ENCODE measurements at places on chromosomes 7 and 10.

DNA sequence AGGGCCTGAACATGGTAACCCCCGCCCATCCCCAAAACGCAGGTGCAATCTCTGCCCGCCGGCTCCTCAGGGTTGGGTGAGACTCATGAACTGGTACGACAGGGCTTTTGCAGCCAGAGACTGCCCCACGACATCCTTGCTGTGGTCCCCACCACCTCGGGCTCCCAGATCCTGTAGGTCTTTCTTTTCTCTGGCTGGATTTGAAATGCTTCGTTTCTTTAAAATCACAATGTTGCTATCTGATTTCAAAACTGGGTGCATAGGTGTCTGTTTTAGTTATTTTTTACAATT, 21.9 kb downstream of the WDR86 start:
- DNase-seq, result no peak

- no peak for DNase-seq
Observed at GRCh38 chr10:21352886-21353285, 172.6 kb downstream of the SKIDA1 start.

DNA sequence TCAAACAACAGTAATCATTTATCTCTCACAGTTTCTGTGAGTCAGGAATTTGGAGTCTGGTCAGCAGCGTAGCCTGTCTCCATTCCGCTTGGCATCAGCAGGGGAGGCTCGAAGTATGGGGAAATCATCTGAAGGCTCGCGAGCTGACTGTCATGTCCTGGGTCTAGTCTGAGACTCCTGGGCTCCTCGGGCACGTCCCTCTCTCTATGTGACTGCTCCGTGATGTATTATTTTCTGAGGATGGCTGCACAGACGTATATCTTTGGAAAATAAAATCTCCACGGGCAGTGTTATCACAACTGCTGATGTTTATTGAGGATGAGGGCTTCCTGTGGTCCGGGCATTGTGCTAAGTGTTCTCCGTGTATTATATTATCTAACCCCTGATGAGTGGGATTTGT, 23.3 kb upstream of the PCGF5 start:
- no peak for DNase-seq

DNA sequence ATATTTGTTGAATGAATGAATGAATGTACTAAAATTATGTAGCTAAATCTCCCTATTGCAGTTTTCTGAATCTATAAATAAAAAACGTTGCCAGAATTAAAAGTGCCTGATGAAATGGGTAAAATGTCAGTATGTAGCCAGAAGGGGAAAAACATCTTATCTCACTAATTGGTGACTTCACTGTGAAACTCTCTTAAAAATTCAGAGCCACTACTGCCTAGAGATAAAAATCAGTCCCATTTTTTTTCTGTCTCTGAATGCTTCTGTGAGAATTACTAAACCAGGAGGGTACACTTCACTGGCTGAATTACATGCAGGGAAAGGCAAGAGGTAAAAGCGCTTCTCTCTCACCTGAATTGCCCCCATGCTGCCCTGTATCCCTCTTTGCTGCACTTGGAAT, 69.6 kb upstream of the HPS1 start:
- no peak for DNase-seq

GRCh38 chr7:69395061-69395714, 203.1 kb upstream of the AUTS2 start:
- DNase-seq, result no peak

- DNase-seq, result no peak
Observed at GRCh38 chr10:114058297-114058696, 14.6 kb downstream of the ADRB1 start.

DNA sequence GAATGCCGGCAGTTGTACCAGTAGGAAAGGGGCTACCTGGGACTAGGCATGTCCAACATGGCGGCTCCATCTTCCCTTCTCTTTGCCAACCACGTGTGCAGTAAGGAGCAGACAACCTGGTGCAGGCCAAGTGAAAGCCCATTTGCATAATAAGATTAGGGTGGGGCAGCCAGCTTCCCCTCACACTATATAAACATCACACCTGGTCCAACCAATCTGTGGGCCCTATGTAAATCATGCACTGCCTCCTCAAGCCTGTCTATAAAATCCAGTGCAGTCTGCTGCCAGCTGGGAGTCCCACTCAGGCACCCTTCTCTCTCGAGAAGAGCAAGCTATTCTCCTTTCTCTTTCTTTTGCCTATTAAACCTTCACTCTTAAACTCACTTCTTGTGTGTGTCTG, 429.3 kb downstream of the CALN1 start:
- DNase-seq, result no peak

DNA sequence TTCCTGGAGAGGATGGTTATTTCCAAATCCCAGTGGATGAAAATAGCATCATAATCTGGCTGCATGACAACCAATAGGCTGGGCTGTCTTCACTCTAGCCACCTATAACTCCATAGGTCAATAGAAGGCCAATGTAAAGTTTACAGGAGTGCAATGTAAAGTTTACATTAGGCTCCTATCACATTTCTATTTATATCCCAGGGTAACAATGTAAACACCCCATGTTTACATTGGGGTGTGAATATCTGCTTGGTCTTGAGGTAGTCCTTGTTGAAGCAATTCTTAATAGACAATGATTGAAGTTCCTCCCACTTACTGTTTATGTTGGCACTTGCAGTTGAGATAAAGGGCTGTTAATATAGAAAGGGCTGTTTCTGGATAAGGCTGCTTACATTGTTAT, 21.5 kb downstream of the CH25H start:
- DNase-seq, result no peak

GRCh38 chr10:101851411-101852116, 8.0 kb upstream of the KCNIP2 start:
- DNase-seq, result no peak

GRCh38 chr10:118311505-118311904, 30.6 kb downstream of the FAM204A start:
- DNase-seq, result no peak

GRCh38 chr10:125936331-125936730, 40.0 kb downstream of the FANK1 start:
- DNase-seq, result no peak

GRCh38 chr10:22252801-22253579, 35.2 kb upstream of the EBLN1 start:
- DNase-seq, result no peak

DNA sequence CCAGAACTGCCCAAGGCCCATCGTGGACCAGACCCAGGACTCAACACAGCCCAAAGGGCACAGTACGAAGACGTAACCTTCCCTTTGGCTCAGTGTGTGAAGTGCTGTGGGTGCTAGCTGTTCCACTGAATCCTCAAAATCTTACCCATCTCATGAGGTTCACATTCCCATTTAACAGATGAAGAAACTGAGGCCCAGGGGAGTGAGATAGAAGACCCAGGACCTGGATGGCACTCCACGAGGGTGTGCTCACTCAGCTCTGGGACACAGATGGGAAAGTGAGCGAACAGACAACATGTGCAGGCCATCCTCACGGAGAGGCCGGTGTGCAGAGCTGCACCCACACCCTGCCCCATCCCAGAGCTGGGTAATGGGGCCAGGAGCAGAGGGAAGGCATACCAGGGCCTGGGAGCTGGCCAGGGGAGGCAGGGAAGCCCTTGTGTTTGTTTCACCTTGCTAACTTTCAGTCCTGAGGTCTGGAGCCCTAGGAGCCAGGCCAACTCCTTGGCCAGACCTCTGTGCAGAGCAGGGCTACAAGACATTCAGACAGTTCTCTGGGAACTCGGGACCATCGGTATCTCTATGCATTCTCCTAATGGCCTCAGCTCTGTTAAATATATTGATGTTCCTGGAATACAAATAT, 100.3 kb upstream of the ZMIZ1 start:
- no peak for DNase-seq

DNA sequence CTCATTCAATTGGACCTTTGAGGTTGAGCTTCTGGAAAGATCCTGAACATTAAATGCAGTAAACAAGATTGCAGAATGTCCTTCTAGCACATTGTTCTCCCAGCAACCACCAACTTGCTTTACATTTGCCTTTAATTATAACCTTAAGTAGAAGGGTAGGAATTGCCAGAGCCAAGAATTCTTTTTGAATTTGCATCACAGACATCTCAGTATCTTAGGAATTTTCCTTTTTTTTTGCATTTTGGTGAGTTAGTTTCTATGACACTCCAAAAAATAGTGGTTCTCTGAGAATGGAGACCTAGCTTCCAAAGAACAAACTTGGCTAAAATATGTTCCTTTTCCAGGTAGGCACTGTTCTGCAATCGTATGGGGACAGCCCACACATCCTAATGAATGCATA, 456.0 kb downstream of the GATA3 start:
- DNase-seq, result no peak

GRCh38 chr7:95141755-95142154, 182.6 kb downstream of the PON1 start:
- DNase-seq, result no peak

DNA sequence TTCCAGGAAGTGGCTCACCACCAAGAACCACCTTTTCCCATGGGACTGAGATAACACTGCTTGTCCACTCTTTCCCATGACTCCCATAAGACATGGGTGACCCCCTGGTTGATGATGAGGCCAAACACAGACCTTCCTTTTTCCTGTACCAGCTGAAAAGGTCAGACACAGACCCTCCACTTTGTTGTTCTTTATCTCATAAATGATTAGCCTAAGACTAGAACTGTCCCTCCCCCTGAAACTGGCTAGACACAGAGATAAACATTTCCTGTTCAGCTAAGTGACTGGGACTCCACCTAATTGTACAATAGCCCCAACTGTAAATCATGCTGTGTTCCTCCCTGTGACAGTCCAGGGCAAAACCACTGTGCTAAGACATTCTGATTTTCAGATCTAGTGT, 8.2 kb upstream of the NRG3 start:
- no peak for DNase-seq

DNA sequence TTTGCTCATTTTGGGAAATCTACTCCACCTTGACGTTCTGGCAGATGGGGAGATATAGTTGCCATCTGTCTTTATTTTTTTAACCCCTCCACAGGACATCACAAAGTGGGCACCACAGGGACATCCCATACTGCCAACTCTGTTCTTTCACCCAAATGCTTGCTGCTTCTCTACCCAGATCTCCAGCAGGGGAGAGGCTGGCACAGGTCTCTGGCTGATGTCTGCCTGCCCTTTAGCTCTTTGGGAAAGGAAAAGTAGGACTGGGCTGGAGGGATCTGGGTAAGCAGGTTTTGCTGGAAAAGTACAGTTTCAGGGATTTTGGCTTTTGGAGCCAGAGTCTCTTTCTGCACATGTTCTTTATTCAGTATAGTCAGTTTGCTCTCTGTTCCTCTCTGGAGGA, 156.7 kb downstream of the ANLN start:
- DNase-seq, result no peak

GRCh38 chr10:49571388-49571787, 32.5 kb upstream of the ERCC6 start:
- no peak for DNase-seq

- DNase-seq, result no peak
Observed at GRCh38 chr10:44380829-44381600, 3.9 kb downstream of the CXCL12 start.

GRCh38 chr7:130350945-130351790, 6.6 kb downstream of the CPA5 start:
- DNase-seq, result no peak

Data from stimulated activated CD8-positive, alpha-beta memory T cell treated with anti-CD3 and anti-CD28 coated beads, Interleukin-2, amount 100 ng/mL, for 48 hours (primary cell).